ENCODE measurements at places on chromosomes 6 and 20.
A peak's percentile ranks its signal among the peaks of the same experiment; 100 is the strongest.

DNA sequence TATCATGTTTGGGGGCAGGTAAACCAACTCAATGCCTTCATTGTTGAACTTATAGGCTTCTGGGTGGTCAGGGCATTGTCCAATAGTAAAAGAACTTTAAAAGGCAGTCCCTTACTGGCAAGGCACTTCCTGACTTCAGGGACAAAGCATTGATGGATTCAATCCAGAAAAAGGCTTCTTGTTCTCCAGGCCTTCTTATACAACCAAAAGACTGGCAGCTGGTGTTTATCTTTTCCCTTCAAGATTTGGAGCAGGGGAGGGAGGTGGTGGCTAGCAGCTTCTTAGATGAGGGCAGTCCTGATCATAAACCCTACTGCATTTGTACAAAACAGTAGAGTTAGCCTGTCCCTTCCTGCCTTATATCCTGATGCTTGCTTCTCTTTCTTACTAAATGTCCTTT is 57.5 kb downstream of the NCOA3 start:
- no peak for DNase-seq

- DNase-seq = no peak
Observed at GRCh38 chr6:145761584-145761983, 26.3 kb upstream of the EPM2A start.

GRCh38 chr20:53274807-53275206 is 302.6 kb downstream of the TSHZ2 start:
- no peak for DNase-seq

DNA sequence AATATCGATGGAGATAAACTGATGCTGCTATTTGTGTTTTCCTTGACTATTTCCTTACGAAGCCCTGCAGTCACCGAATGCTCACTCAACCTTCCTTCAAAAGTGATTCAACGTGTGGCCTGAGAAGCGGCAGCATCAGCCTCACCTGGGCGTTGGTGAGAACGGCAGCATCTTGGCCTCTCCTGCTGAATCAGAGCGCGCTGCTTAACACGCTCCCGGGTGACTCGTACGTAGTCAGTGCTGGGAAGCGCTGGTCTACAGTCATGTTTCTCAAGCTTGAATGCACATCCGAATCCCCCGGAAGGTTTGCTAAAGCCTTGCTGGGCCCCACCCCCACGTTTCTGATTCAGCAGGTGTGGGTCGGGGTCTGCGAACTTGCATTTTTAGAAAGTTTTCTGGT is 214.1 kb upstream of the RREB1 start:
- DNase-seq = no peak

GRCh38 chr6:111715321-111715720 is 109.6 kb upstream of the TRAF3IP2 start:
- peak; percentile 99 for DNase-seq
